Vagina (tissue), 2 donors: ENCODE measurements at places on chromosomes 12 and 14.

DNA sequence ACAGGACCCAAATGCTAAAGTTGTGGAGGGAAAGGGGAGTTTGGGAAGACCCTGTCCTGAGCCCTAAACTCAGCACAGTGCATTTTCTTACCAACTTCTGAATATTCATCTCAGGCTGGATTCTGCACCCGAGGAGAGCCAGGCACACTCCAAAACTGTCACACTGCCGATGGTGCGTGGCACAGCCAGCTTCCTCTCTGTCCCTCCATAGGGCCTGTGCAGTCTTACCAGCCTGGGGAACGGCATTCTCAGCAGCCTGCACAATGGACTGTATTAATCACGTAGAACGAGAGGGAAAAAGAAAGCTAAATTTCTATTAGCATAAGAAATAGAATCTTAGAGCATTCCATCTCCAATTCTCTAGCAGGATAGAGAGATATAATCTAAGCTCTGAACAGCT, 71.3 kb upstream of the GPATCH2L start:
- no peak overlapping the region for H3K27ac ChIP-seq
- no peaks in the 10 kb centered on the region for H3K27me3 ChIP-seq
- no peak for DNase-seq
- no peaks in the 10 kb centered on the region for H3K4me1 ChIP-seq
- no peak overlapping the region for H3K4me3 ChIP-seq

- no peaks in the 10 kb centered on the region for H3K4me1 ChIP-seq
- H3K27ac ChIP-seq = no peak overlapping the region
- no peak for DNase-seq
- no peaks in the 10 kb centered on the region for H3K27me3 ChIP-seq
- H3K36me3 ChIP-seq = no peaks in the 10 kb centered on the region
Measured at GRCh38 chr12:100671396-100672074, 98.1 kb downstream of the GAS2L3 start.

GRCh38 chr12:52585946-52586345, 12.3 kb upstream of the KRT74 start:
- H3K4me3 ChIP-seq = no peak overlapping the region
- H3K36me3 ChIP-seq = no peaks in the 10 kb centered on the region
- H3K27ac ChIP-seq = no peak overlapping the region
- no peaks in the 10 kb centered on the region for H3K27me3 ChIP-seq
- no peaks in the 10 kb centered on the region for H3K4me1 ChIP-seq

DNA sequence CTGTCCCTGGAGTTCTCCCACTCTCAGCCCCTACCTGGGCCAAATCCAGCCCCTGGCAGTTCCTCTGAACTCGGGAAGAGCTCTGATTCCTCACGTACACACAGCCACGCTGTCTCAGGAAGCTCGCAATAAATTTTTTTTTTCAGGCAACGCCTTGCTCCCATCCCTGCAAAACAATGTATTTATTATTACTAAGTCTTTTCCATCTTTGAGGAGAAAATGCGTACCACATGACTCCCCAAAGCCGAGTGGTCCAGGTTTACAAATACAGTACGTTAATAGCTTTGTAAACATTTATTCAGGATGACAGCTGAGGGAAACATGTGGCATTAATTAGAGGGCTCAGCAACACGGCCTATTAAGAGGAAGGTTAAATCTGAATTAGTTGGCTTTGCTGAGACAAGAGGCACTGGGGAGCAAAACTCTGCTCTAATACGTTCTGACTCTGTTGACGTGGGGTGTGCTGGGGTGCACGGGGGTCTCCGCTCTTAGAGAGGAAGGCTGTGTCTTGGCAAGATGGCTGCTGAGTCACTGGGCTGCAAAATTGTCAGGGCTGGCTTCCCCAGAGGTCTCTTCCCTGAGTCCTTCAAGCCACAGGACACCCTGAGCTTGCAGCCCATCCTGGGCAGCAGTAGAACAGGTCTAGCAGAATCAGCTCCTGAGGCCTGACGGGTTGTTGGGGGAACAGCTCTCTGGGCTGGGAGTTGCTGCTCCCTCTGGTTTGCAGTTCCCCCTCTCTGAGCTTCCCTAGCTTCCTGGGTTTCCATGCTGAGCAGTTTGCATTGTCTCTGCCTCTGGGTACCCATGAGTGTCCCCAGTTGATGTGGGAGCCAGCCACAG, 185.2 kb upstream of the TBX3 start:
- no peak for DNase-seq
- H3K36me3 ChIP-seq = no peaks in the 10 kb centered on the region
- peak overlapping the region; percentile 48 for H3K27ac ChIP-seq
- no peak overlapping the region for H3K4me3 ChIP-seq
- H3K4me1 ChIP-seq = no peaks in the 10 kb centered on the region

DNA sequence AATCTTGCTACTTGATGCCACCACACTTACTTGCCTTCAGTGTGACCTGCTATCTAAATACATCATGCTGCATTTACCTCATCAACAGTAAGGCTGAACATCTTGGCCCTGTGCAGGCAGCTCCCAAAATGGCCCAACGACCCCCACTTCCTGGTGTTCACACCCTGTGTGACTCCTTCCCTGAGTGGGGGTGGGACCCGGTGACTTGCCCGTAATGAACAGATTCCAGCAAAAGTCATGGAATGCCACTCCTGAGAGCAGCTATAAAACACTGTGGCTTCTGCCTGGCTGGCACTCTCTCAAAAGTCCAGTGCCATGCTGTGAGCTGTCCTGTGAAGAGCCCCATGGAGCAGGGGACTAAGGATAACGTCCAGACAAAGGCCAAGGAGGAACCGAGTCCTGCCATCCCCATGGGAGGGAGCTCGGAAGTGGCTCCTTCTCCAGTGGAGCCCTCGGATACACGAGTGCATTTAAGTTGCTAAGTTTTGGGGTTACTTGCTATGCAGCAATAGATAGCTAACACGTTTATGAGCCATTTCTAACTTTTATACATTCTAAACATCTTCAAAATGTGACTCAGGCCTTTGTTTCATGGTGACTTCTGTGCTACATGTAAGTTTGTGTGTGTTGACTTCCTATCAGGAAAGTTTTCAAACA, 33.0 kb downstream of the P2RX2 start:
- peaks cover 53% of the 10 kb centered on the region for H3K36me3 ChIP-seq
- no peak for DNase-seq
- H3K4me3 ChIP-seq = no peak overlapping the region
- H3K4me1 ChIP-seq = no peaks in the 10 kb centered on the region
- no peak overlapping the region for H3K27ac ChIP-seq

DNA sequence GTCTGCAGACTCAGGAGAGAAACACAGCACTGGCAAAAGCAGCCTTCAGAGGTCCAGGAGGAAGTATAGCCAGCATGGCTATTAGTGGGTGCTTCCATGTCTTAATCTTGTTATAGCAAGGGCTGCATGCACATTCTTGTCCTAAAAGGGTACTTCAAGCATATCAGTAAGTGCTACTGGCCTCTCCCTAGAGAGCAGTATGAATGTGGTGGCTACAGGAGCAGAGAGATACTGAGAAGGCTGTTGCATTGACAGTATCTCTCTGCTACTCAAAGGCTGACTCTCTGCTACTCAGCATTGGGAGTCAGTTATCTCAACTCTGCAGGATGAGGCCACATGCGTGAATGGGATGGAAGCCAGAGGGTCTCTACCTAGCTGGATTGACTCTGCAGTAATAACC, 2.0 kb downstream of the GARIN6 start:
- no peaks in the 10 kb centered on the region for H3K27me3 ChIP-seq
- H3K36me3 ChIP-seq = no peaks in the 10 kb centered on the region
- DNase-seq = no peak
- H3K4me1 ChIP-seq = no peaks in the 10 kb centered on the region
- H3K27ac ChIP-seq = no peak overlapping the region

DNA sequence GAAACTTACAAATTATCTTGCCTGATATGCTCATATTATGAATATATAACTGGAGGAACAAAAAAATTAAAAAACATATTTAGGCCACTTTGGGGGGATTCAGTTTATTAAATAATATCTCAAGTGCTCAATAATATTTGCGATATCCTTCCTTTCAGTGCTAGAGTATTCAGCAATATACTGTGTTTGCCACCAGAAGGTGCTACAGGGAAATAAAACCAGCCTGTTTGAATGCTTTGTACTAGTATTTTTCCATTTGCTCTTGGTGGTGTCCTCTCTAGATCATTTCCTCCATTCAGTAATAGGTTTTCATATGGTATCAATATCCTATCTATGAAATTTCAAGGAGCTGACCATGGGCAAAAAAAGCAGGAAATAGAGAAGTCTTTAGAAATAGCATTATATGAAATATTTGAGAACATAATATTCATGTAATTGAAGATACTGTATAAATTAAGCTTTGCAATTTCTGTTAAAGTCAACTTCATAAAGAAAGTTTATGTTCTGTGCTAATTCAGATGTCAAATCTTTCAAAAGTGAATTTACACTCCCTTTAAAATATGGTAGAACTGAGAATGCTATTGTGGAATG, 106.2 kb upstream of the NAV3 start:
- no peaks in the 10 kb centered on the region for H3K27me3 ChIP-seq
- no peak overlapping the region for H3K4me3 ChIP-seq
- DNase-seq = no peak

GRCh38 chr14:78259831-78260230, 89.7 kb downstream of the NRXN3 start:
- no peak for DNase-seq
- no peak overlapping the region for H3K4me3 ChIP-seq
- no peaks in the 10 kb centered on the region for H3K27me3 ChIP-seq
- no peak overlapping the region for H3K27ac ChIP-seq
- H3K36me3 ChIP-seq = no peaks in the 10 kb centered on the region

DNA sequence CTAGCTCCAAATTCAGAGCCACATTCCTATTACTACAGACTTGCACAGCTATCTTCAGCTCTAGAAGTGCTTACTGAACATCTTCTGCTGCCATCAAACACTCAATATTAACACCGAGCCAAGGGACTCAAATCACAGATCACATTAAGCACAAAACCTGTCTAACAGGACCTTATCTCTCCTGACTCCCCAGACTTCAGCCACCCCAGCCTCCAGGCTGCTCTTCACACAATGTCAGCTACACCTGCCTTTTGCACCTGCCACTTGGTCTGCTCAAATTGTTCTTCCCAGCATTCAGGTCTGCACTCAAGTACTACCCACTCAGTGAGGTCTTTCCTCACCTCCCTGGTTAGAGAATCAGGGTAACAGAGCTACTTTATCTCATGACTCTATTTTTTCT, 57.1 kb downstream of the GALC start:
- H3K4me3 ChIP-seq = no peak overlapping the region
- H3K36me3 ChIP-seq = peaks cover 24% of the 10 kb centered on the region
- H3K27ac ChIP-seq = no peak overlapping the region
- H3K4me1 ChIP-seq = no peaks in the 10 kb centered on the region

DNA sequence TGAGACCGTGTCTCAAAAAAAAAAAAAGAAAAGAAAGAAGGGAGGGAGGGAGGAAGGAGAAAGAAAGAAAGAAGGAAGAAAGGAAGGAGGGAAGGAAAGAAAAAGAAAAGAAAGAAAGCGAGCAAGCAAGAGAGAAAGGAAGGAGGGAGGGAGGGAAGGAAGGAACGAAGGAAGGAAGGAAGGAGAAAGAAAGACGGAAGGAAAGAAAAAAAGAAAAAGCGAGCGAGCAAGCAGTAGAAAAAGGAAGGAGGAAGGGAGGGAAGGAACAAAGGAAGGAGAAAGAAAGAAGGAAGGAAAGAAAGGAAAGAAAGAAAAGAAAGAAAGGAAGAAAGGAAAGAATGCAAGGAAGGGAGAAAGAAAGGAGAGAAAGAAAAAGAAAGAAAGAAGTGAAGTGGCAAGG, 504.0 kb downstream of the GLT1D1 start:
- no peak for DNase-seq
- H3K36me3 ChIP-seq = no peaks in the 10 kb centered on the region
- H3K4me1 ChIP-seq = no peaks in the 10 kb centered on the region
- no peaks in the 10 kb centered on the region for H3K27me3 ChIP-seq

DNA sequence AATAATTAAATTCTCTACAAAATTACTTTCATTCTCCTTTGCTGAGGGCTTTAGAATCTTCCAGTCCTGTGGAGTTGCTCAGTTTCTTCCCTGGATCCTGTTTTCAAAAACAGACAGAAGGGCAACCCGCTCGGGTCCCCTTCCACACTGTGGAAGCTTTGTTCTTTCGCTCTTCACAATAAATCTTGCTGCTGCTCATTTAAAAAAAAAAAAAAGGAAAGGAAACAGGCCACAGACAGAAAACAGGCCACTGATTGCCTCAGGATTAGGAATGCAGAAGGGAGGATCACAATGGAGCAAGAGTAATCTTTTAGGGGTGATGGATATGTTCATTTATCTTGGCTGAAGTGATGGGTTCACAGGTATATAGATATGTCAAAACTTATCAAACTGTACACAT, 29.5 kb upstream of the HIGD1C start:
- no peaks in the 10 kb centered on the region for H3K36me3 ChIP-seq
- peak overlapping the region; percentile 68 for H3K4me3 ChIP-seq
- peaks cover 22% of the 10 kb centered on the region for H3K4me1 ChIP-seq
- H3K27me3 ChIP-seq = no peaks in the 10 kb centered on the region

DNA sequence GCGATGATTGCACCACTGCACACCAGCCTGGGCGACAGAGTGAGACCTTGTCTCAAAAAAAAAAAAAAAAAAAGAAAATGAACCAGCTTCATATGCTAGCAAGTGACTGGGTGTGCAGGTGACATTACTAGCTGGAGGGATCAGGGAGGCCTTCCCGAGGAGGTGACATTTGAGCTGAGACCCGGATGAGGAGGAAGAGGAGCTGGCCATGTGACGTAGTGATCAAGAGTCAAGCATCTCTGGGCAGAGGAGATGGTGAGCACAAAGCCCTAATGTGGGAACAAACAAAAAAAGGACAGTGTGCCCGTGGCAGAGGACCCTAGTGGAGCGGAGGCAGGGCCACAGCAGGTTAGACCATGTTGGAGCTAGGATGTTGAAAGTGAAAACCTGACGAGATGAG, 3.5 kb upstream of the PTPN6 start:
- no peak overlapping the region for H3K27ac ChIP-seq
- peaks cover 30% of the 10 kb centered on the region for H3K4me1 ChIP-seq
- H3K36me3 ChIP-seq = no peaks in the 10 kb centered on the region
- H3K4me3 ChIP-seq = no peak overlapping the region
- no peak for DNase-seq

DNA sequence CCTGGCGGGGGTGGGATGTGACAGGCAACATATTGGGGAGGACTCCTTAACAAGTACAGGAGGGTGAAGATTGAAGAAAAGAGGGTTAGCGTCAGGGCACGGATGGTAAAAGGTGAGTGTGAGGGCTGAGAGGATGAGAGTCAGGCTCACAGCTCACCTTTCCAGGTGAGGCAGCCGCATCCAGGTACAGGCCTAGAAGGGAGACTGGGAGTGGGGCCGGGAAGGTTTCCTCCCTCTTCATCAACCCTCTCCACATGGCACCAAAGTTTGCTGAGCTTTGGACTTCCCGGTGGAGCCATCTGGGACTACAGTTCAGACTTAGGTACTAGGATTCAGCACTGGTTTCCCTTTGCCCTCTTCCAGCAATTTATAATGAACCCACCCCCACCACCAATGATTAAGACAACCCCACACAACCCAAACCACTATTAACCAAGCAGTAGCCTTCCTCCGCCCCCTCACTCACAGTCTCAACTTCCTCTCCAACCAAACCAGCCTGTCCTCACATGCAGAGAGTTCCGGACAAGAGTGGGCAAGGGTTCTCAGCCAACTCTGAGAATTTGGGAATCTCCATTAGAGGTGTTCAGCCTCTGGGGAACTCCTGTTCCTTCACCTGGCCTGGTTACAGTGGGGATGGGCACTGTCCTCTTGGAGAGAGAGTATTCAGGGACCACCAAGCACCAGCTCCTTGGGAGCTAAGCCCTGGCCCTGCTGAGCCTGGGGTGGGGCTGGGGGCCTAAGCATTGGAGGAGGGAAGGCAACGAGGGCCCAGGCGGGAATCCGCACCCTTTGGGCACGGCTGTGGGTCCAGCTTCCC, 2.4 kb upstream of the HOXC4 start:
- peaks cover 42% of the 10 kb centered on the region for H3K27me3 ChIP-seq
- no peaks in the 10 kb centered on the region for H3K36me3 ChIP-seq
- no peak for DNase-seq
- H3K4me1 ChIP-seq = peaks cover 34% of the 10 kb centered on the region
- no peak overlapping the region for H3K27ac ChIP-seq
- no peak overlapping the region for H3K4me3 ChIP-seq
